ENCODE measurements at places on chromosomes 2 and 18.

- peak; percentile 56 for DNase-seq
Observed at GRCh38 chr18:58639751-58640427, 11.0 kb upstream of the ALPK2 start.

DNA sequence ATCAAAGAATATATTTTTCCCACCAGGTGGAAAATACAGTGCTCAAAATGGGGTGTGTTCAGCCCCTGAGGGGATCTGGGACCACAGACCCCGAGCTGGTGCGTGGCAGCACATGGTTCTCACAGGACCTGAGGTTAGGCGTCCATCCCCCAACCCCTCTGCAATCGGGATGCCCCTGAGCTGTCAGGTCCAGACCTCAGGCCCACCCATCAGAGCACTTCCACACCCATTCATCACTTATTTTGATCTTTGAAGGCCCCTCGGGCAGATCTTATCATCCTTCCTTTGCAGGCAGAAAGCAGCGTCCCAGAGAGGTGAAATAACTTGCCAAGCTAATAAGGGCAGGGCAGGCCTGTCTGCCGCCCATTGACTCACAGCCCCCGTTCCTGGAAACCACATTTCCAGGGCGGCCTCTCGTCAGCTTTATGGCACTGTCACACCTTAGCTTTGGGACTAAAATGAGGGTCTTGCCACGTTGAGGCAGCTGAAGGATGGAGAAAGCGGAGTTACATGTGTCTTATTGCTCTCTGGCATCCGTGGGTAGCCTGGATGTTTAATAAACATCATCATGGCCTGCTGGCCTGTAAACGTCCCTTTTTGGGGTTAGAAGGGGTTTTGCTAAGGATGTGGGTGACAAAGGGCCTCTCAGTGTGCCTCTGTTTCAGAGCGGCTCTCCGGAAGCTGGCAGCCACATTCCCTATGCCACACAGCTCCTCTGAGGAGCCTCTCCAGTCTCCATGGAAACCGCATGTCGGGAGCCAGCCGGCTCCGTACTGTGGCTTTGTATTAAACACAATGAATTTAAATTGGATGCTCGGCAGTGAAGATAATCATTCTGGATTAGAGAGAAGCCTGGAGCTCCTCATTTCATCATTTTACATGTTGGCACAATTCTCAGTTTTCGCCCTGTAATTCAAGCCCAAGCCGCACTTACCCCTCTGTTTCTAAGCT, 58.3 kb upstream of the MAPRE3 start:
- DNase-seq: peak; percentile 2

GRCh38 chr2:177585234-177585863, 192.8 kb downstream of the AGPS start:
- no peak for DNase-seq

- peak; percentile 25 for DNase-seq
Observed at GRCh38 chr2:188909036-188909435, 65.1 kb upstream of the COL3A1 start.

- no peak for DNase-seq
Observed at GRCh38 chr18:75049455-75049789, 159.5 kb downstream of the PTGR3 start.

- no peak for DNase-seq
Observed at GRCh38 chr18:63528863-63529492, 13.2 kb upstream of the SERPINB12 start.

GRCh38 chr2:142140434-142140845, 9.6 kb upstream of the LRP1B start:
- peak; percentile 13 for DNase-seq

- no peak for DNase-seq
Observed at GRCh38 chr2:132595186-132595585, 74.8 kb downstream of the LYPD1 start.

DNA sequence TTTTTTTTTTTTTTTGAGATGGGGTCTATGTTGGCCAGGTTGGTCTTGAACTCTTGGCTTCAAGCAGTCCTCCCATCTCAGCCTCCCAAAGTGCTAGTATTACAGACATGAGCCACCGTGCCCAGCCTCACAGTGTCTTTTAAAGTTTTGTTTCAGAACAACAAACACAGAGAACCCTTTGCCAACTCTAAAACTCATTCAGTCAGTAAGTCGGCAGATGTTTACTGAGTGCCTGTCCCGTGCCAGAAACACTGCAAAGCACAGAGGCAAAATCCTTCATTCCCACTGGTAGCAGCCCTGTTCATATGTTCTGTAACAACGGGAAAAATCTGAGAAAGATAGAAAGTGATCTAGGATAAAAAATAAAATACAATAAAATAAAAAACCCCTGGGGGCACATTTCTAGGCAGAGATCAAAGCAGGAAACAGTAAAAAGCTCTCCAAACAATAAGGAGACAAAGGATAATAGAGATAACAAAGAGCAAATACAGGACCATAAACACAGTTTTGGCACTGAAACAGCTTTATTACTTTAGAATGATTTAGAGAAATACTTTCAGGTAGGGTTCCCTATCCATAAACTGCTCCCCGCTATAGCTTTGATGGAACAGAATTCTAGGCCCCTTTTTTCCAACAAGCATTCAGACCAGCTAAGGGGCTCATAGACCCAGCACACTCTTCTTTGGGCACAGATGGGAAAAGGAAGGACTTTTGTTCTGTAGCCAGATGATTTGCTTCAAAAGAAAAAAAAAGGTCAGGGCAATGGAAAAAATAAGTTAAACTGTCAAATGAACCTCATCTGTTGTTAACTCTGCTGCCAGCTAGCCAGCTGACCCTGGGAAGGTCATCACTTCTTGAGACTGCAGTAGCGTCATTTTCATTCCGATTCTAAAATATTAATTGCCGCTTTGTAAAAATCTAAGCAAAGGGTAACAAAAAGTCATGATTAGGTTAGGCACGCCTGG, 212.3 kb downstream of the CDH20 start:
- DNase-seq: no peak

GRCh38 chr2:128442891-128443302, 124.2 kb upstream of the HS6ST1 start:
- no peak for DNase-seq

GRCh38 chr2:76829374-76830234, 692.6 kb downstream of the LRRTM4 start:
- DNase-seq: no peak

- DNase-seq: no peak
Observed at GRCh38 chr2:215411941-215412743, 23.7 kb downstream of the FN1 start.

DNA sequence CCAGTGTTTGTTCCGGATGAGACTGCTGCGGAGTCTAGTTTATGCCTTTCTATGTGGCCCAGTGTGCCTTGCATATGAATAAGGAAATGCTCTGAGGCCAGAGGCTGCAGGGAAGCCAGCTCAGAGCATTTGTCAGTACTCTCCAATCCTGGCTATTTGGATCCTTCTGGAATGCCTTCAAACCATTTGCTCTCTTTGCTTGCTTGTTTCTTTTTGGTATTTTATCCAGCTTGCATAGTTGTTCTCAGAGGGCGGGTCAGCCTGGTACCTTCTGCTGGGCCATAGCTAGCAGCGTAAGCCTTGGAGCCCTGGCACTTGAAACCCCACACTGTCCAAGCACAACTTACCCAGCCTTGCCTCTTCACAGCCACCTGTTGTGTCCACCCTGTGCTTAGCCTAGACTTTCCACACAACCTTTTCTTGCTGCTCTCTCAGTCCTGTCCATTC, 20.5 kb downstream of the CENPO start:
- DNase-seq: no peak

DNA sequence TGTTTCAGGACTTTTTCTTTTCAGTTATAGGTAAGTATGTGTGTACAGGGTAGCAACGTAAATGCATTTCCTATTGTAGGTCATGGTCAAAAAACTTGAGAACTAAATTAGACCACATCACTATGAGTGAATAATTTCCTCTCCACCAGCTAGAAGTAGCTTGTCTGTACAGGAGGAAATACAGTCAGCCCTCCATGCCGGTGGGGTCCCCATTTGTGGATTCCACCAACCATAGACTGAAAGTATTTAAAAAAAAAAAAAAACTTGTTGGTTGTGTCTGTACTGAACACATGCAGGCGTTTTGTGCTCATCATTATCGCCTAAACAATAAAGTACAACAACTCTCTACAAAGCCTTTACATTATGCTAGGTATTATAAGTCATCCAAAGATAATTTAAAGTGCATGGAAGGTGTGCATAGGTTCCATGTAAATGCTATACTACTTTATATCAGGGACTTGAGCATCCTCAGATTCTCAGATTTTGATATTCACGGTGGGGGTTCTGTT, 94.2 kb upstream of the NDUFV2 start:
- no peak for DNase-seq

GRCh38 chr18:44960580-44960979, 279.9 kb downstream of the SETBP1 start:
- DNase-seq: no peak

- DNase-seq: no peak
Observed at GRCh38 chr2:142877216-142877838, at the start of gene KYNU. Gene KYNU (plus strand): TSS chr2:142877664. CDS start chr2:142885368, 7,704 bp downstream.

DNA sequence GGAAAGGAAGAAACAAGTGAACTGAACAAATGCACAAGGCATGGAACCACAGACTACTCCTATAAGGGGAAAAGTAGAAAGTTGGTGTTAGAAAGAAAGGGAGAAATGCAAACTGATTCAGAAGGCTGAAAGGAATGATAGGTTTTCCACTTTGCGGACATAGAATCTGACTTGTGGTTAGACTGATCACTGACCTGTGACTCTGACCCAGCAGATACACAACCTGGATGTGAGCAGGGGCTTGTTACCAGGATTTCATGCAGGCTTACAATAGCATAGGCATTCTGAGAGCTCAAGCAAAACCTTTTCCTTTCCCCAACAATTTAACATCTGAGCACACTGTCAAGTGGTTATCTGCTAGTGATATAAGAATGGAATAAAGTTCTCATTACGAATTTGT, 237.0 kb upstream of the CDH20 start:
- DNase-seq: no peak

- no peak for DNase-seq
Observed at GRCh38 chr2:25435421-25435820, 93.7 kb upstream of the DNMT3A start.

DNA sequence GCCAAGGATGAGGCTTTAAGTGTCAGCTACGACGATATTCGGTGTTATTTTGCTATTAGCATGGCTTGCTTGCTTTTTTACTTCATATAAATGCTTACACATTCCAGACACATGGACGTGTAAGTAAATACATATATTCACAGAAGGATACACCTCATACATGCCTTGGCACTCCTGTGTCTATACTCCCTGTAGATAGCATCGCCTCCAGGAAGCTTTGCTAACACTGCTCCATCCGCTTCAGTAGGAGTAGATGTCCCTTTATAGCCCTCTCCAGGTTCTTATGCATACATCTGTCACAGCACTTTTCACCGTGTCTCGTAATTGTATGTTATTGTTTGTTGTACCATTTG, 27.5 kb upstream of the KCTD1 start:
- no peak for DNase-seq

DNA sequence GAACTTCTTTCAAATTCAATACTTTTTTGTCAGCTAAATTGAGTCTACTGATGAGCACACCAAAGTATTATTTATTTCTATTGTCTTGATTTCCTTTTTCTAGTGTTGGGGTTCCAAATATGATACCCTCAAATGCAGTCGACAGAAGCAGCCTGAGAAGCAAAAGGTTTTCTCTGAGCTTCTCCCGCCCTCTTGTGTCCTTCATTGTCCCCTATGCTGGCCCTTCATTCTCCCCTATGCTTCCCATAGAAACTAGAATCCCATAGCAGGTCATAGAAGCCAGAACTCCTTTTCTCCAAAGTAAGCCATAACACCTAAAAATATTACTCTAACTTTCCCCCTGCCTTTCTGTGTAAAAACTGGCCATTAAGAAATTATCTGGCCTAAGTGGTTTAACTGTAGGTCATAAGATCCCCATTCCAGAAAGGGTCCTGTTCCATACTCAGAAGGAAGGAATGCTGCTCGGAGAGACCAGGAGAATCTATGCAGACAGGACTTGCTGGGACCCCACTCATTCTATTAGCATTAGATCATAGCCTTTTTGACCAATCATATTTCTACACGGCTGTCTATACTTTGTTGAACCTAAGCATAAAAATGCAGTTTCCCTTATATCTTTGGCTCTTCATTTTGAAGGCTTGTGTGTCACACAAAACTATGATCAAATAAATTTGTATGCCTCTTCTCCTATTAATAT, 764.6 kb upstream of the PKDCC start:
- DNase-seq: no peak

- peak; percentile 69 for DNase-seq
Observed at GRCh38 chr2:72770879-72771461, 54.9 kb downstream of the EXOC6B start.

GRCh38 chr2:27551514-27551913, 31.3 kb upstream of the ZNF512 start:
- DNase-seq: no peak

DNA sequence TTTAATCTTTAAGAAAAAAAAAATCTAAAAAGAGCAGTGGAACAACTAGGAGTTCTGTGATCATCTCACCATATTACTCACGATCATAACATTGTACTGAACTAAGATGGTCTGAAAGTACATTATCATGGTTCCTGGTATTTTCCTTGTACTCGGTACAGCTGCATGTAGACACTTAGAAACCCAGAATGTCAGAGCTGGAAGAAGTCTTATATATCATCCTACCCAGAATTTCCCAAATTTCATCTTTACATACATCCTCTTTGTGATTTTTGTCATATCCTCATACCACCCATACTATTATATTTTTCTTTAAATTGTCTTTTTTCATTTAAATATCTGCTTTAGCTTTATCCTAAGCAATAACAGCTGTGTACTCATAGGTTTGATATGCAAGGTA, 12.4 kb upstream of the ST3GAL5 start:
- no peak for DNase-seq

- no peak for DNase-seq
Observed at GRCh38 chr18:48840491-48840877, 110.3 kb downstream of the SMAD7 start.

- DNase-seq: no peak
Observed at GRCh38 chr2:37291680-37292079, 33.0 kb downstream of the PRKD3 start.

GRCh38 chr2:8458503-8459459, 223.1 kb upstream of the ID2 start:
- peak; percentile 6 for DNase-seq

- no peak for DNase-seq
Observed at GRCh38 chr2:106269591-106270291, 75.6 kb upstream of the UXS1 start.

GRCh38 chr2:172395503-172395902, 31.9 kb upstream of the ITGA6 start:
- no peak for DNase-seq

GRCh38 chr2:223101340-223102039, 49.5 kb downstream of the KCNE4 start:
- DNase-seq: peak; percentile 43

GRCh38 chr18:2360861-2361260, 210.4 kb downstream of the METTL4 start:
- DNase-seq: no peak

GRCh38 chr2:8080063-8080462, 601.8 kb upstream of the ID2 start:
- DNase-seq: no peak

- peak; percentile 51 for DNase-seq
Observed at GRCh38 chr2:99821572-99821971, 320.8 kb downstream of the AFF3 start.

- DNase-seq: no peak
Observed at GRCh38 chr2:74347742-74348141, 4.5 kb upstream of the SLC4A5 start.

Data from AG10803 (cell line).